Mucosa of descending colon (tissue), 3 donors: ENCODE measurements at places on chromosomes 16 and 17. TPM values are rescaled to one million over a fixed set of nuclear protein-coding genes. Genes with fewer than 3 reads are reported as not detected.

- no peak for DNase-seq
These were observed 281.9 kb upstream of the ASIC2 start for GRCh38 chr17:33574942-33575445.

FBXL16 gene
- 1.3 TPM for total RNA-seq

ARHGAP44 gene
- 92.3 TPM for total RNA-seq

DNA sequence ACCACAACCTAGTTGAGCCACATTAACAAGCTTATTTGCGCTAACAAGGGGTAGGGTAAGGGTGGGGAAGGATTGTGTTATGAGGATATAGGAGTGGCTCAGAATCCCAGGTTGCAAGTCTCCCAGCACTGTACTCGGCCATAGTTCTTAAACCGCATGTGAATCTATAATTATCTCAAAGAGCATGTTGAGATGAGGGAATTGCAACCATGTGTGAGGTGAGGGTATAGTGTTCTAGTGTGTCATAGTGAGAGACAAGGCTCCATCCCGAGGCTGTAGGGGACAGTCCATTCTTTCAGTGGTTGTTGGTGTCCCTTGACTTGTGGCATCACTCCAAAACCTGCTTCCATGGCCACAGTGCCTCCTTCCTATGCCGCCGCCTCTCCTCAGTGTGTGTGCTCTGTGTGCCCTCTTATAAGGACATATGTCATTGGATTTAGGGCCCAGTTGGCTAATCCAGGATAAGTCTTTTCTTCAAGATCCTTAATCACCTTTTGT is 22.7 kb upstream of the ATP5MC1 start:
- no peak for DNase-seq

MT3 gene
- not detected for total RNA-seq

- peak; percentile 52 for DNase-seq
These were observed 5.9 kb upstream of the UTP6 start for GRCh38 chr17:31907342-31907962.

GRCh38 chr16:4676831-4677230 is 16.5 kb upstream of the NUDT16L1 start:
- no peak for DNase-seq

BTBD17 gene
- not detected for total RNA-seq

- DNase-seq = peak; percentile 84
These were observed 1.3 kb downstream of the ZNF750 start for GRCh38 chr17:82838386-82839063.

GINS2 gene
- total RNA-seq = 5.4 TPM

DNA sequence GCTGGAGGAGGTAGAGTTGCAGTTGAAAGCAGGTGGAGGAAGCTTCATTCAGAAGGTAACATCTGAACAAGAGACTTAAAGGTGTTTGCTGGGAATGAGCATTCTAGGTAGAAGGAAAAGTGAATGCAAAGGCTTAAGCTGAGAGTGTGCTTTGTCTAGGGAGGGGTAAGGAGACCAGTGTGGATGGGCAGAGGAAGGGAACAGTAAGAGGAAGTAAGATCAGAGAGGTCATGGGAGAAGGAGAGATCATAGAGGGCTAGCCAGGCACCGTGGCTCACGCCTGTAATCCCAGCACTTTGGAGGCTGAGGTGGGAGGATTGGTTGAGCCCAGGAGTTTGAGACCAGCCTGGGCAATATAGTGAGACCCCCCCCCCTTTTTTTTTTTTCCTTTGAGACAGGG is 3.3 kb downstream of the STX4 start:
- DNase-seq = no peak

- DNase-seq = no peak
These were observed 387.1 kb upstream of the TNRC6C start for GRCh38 chr17:77571155-77571981.

PMFBP1 gene
- total RNA-seq = 3.6 TPM

GRCh38 chr17:77696151-77696720 is 262.3 kb upstream of the TNRC6C start:
- no peak for DNase-seq

GRCh38 chr17:11438673-11439072 is 159.6 kb upstream of the DNAH9 start:
- no peak for DNase-seq

DNA sequence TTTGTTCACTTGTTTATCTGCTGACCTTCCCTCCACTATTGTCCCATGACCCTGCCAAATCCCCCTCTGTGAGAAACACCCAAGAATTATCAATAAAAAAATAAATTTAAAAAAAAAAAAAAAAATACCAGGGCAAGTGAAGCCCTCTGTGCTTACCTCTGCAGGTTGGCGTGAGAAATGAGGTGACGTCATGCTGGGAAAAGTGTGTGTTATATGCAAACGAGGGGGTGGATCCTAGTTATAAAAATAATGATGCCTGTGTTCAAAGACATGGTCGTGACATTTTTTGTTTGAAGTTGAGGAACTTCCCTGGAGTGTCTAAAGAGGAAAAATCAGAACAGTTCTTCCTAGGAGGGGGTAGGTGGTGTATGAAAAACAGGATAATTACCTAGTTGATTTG is 20.2 kb downstream of the TMC7 start:
- DNase-seq = no peak

- no peak for DNase-seq
These were observed 198.4 kb downstream of the MSI2 start for GRCh38 chr17:57454729-57455062.

GRCh38 chr16:19114359-19115147 is 789 bp downstream of the ITPRIPL2 start:
- DNase-seq = peak; percentile 68

DNA sequence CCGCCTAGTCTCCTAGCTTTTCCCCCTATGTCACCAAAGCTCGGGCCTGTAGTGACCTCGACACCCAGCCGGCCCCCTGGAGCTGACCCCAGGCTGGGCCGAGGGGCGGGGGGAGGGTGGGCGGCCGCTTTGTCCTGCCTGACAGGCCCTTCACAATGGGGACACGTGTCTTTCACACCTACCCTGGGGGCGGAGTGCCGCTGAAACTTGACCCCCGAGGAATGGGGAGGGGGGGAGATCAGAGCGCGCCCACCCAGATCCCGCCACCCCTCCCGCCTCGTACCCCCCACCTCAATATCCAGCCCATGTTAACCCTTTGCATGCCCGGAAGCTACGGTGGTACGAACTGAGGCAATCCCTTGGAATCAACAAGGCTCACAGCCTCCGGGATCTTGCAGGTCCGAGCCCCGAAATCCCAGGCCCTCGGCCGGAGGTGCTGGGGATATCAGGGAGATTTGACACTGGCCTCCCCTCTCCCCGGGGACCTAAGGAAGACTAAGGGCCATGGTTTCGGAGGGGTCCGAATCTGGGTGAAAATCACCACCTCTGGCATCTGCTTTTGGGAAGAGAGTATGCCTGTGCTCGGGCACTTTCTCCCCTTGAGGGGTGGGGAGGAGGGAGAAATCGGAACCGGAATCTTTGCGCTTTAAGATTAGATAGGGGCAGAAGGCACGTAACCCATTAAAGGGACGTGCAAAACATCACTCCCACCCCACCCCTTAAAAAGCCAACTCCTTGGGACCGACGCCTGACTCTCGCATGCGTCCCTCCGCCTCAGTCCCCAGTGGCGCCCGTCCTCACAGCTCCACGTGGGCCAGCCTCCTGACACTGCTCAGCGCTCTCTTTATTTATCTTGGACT is 2.6 kb downstream of the NOG start:
- no peak for DNase-seq

- peak; percentile 19 for DNase-seq
These were observed 66.4 kb upstream of the SMIM36 start for GRCh38 chr17:55577687-55578086.

- DNase-seq = no peak
These were observed 22.3 kb downstream of the MYH11 start for GRCh38 chr16:15834502-15834901.

GRCh38 chr16:88655053-88655732 is 4.3 kb upstream of the CYBA start:
- DNase-seq = peak; percentile 58

ERBB2 gene
- 284 TPM for total RNA-seq

NHLRC4 gene
- 0.26 TPM for total RNA-seq

- DNase-seq = no peak
These were observed 1.5 kb upstream of the ALDH3A2 start for GRCh38 chr17:19646788-19647696.

CRYBA1 gene
- total RNA-seq = not detected

GRCh38 chr17:18949566-18949965 is 2.4 kb upstream of the SLC5A10 start:
- DNase-seq = no peak

- peak; percentile 55 for DNase-seq
These were observed 22.3 kb downstream of the ARHGAP27 start for GRCh38 chr17:45410144-45411091.

GRCh38 chr17:6729531-6729930 is 16.4 kb upstream of the SLC13A5 start:
- no peak for DNase-seq
